ENCODE measurements at places on chromosomes 16 and 17.

DNA sequence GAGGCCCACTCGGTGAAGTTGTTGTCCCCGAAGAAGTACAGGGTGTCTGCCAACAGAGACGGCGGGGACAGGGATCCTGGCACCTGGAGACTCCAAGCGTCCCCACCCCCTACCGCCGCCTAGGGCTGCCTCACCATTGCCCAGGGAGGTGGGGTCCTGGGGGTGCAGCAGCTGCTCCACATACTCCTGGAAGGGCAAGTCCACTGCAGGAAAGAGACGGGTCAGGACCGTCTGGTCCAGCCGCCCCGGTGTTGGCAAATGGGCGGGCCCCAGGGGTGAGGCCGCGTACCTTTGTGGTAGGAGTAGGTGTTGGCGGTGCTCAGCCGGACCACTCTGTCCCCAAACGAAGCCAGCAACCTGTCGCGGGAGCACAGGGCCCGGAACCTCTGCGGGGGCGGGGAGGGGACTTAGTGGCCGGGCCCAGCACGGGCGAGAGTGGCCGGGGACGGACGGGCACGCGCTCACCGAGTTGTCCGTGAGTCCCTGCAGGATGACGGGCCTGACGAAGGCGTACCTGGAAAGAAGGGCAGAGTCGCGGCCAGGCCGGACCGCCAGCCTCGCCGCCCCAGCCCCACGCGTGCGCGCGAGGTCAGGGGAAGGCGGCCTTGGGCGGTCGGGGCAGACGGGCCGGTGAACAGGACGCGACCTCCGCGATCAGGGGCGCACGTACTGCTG, 601 bp downstream of the JMJD8 start:
- DNase-seq, result no peak

DNA sequence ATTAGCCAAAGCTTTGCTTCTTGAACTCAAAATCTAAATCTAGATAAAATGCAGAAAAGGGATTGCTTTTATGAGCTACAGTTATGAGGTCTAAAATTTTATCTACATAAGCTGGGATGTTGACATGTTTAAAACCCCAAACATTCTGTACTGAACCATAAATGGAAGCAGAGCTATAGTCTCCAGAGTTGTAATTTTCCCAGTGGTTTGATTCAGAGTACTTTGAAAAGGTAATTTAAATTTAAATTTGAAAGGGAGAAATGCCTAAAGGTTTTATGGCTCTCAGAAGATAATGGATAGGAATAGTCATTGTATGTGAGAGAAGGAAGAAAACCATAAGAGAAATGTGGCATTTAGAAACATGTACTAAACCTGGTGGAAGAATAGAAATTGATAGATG, 163.2 kb downstream of the PPM1E start:
- DNase-seq, result no peak

DNA sequence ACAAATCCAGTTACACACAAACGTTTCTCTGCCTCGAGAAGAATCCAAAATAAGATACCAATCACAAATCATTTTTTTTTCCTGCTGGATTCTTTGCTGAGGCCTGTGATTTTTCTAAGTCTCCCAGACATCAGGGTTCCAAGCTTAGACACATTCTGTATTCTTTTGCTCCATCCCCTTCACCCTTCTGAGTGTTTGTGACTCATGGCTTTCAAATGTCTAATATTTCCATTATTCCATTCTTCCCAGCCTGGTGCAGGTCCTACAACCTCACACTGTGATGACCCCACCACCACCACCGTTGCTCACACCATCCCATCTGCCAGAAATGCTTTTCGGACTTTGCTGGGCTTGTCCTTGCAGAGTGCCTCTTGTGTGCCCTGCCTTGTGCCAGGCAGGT, 480.1 kb downstream of the SOX9 start:
- DNase-seq, result no peak

DNA sequence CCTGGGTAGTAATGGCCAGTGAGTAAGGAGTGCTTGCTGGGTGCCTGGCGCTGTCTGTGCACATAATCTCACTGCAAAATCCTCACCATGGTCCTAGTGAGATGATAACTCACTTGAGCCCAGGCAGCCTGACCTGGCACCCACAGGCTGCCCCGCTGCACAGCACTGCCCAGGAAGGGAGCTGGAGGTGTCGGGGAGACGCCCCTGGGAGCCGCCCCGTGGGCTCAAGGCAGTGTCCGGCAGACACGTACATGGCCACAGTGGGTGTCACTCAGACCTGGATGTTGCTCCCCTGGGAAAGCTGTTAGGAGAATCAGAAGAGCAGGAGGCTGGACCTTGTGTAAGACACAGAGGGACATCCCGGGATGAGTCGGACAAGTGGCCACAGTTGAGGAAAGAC, 44.2 kb downstream of the BEAN1 start:
- DNase-seq, result no peak

DNA sequence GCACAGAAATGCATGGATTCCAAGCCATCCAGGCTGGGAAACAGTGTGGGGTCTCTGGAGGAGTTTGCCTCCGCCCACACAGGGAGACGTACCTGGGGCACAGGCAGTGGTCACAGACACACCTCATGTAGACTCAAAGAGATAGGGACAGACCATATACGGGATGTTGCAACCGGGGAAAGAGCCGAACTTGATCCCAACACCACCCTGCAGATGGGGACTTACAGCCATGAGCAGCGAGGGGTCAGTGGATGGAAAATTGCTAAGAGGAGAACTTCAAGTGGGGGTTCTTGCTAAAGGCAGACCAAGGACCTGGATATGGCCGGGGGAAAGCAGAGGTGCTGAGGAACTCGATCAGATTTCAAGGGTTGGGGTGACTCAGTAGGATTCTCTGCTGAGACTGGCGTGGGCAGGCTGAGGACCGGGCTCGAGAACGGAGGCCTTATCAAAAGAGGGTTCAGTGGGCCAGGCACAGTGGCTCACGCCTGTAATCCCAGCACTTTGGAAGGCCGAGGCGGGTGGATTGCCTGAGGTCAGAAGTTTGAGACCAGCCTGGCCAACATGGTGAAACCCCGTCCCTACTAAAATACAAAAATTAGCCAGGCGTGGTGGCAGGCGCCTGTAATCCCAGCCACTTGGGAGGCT, 12.0 kb upstream of the DNAH17 start:
- no peak for DNase-seq

DNA sequence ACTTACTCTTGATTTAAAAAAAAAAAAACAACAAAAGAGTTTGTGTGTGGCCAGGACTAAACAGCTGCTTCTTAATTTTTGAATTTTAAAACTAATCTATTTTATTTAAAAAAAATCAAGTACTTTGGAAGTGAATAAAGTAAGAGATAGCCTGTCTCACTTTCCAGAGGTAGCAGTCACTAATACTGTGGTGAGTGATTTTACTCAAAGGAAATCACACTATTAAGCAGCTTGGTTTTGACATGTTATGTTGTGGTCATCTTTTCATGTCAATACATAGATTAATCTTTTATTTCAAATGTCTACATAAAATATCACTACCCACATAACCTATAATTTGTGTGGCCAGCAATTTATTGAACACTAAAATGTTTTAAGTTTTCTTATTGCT, 102.2 kb upstream of the HLF start:
- no peak for DNase-seq

GRCh38 chr17:74528491-74529199, 2.6 kb downstream of the CD300LB start:
- DNase-seq, result no peak

GRCh38 chr17:68456339-68457167, 743 bp downstream of the WIPI1 start:
- DNase-seq, result no peak

DNA sequence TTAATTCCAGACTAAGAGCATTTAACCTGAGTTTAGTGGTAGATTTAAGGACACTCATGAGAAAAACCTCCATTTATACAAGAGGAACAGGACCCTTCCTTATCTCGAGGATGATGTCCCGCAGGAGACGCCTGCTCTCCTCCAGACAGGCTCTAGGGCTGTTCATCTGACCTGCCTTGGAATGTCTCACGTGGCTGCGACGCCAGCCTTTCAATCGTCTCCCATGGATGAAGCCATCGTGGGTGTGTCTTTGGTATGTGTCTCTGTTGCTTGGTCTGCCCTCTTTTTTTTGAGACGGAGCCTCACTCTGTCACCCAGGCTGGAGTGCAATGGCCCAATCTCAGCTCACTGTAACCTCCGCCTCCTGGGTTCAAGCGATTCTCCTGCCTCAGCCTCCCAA, 16.5 kb downstream of the CHMP6 start:
- DNase-seq, result no peak

- no peak for DNase-seq
These were observed 76.0 kb downstream of the IRX3 start for GRCh38 chr16:54210452-54211125.

- DNase-seq, result no peak
These were observed 28.6 kb downstream of the MYO18A start for GRCh38 chr17:29151567-29151966.

GRCh38 chr16:49343291-49343690, 30.3 kb upstream of the C16orf78 start:
- no peak for DNase-seq

GRCh38 chr17:38558728-38559050, 47.1 kb downstream of the SRCIN1 start:
- no peak for DNase-seq

GRCh38 chr16:59886021-59886420, 1151.9 kb upstream of the GOT2 start:
- DNase-seq, result no peak

DNA sequence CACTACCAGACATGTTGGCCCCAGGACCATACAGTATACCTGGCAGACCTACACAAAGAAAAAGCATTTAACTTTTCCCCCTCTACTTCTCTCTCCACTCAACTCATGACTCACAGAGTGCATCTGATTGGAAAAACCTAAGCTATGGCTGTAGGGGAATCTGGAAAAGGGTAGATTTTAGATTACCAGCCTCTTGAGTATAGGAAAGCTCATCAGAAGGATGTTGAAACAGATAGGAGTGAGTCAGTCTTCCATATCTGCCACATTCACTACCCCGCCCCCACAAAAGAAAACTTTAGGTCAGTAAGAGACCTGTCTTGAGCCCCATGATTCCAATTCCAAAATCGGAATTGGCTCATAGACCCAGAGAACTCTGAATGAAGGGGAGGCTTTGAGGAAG, 12.3 kb downstream of the KRT9 start:
- no peak for DNase-seq

- DNase-seq, result no peak
These were observed 105.1 kb upstream of the METRNL start for GRCh38 chr17:82974136-82974952.

DNA sequence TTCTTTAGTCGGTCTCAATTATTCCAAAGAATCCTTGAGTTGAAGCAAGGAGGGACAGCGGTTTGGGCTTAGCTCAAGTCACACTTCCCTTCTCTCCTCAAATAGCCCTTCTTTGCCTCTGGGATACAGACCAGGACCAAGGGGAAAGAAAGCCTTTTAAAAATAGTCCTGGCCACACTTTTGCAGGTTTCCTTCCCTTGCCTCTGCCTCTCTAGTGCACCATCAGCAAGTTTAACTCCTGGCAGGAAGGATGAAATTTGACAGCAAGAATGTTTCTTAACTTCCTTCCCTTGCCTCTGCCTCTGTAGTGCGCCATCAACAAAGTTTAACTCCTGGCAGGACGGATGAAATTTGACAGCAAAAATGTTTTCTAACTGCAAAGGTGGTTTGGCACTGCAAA, 7.2 kb upstream of the G6PC1 start:
- DNase-seq, result no peak

DNA sequence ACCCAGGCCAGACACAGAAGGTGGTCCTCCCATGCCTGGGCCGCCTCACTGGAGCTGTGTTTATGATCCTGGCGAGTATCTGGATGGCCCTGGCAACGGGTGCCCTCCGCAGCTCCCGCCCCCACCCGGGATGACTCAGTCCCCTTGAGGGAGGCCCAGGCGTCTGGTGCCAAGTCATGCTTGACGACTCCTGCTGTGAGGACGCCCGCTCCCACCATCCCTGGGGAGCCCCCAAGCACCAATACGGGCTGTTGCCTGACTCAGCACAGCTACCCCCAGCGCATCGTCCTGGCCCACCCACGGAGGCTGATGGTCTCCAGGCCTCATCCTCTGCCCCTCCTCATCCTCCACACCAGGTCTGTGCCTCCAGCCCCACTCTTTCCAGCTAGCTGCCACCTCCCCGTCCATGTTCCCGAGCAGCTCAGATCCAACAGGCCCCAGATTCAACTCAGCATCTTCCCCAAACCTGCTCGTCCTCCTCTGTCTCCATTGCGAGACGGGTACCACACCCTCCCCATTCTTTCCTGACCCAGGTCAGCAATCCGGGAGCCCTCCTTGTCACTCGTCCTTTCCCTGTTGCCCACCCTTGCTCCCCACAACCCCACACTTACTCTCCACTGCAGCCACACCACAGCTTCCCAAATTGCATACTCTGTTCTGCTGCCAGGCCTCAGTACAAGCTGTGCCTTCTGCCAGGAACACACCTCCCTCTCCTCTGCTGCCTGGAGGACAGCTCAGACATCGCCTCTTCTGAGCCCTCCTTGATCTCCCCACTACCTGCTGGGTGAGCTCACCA, 2.6 kb downstream of the CAMKK1 start:
- DNase-seq, result no peak

- no peak for DNase-seq
These were observed 46.0 kb upstream of the ERCC4 start for GRCh38 chr16:13873835-13874438.

DNA sequence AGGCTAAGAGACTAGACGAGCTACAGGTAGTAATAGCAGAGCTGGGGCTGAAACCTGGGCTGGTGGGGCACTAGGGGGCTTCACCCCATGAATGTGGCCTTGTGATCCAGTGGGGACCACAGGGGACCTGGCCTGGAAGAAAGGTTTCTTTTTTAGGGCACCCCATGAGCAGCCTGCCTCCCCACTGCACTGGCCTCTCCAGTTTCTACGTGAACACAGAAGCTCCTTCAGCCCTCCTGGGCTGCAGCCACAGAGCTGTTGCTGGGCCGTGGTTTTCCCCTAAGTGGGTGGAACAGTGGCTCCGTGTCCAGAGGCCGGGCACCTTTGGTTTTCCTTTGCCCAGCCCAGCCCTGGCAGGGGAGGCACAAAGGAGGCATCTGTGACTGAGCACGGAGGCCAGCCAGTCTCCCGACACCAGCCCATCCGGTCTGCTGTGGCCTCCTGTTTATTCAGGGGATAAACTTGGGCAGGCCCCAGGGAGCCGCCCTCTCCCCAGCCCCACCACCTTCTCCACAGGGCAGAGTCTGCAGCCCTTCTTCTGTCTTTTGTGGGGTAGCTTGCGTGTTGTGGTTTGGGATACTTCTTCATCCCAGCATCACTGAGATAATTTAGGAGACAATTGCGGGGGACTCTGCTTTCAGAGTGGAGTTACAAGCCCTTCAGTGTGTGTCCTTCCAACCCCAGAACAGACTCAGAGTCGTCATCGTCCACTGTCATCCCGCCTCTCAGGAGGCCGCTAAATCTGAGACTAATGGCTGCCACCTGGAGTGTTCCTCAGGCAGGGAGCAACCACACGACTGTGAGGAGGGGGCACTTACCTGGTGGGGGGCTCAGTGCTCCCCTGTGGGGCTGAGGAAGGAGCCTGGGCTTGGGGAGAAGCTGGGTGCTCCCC, 85.3 kb downstream of the RAB11FIP4 start:
- DNase-seq, result no peak

DNA sequence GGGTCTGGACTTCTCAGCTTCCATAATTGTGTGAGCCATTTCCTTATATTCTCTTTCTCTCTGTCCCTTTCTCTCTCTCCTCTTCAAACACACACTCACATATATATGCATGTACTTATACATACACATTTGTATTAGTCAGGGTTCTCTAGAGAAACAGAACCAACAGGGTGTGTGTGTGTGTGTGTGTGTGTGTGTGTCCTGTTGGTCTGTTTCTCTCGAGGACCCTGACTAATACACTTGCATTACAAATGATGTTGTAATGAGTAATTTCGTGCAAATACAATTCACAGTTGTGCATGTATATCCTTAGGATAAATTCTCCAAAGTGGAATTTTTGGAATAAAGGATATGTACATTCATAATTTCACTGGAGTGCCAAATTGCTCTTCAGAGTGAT, 115.3 kb downstream of the NPIPB5 start:
- no peak for DNase-seq
